Bone marrow (tissue), 2 donors: ENCODE measurements at places on chromosomes 7 and 10.

- peak; percentile 2 for DNase-seq
Measured at GRCh38 chr7:103065667-103066066, 8.9 kb downstream of the FBXL13 start.

- DNase-seq: no peak
Measured at GRCh38 chr10:126928274-126928673, 23.0 kb downstream of the DOCK1 start.

DNA sequence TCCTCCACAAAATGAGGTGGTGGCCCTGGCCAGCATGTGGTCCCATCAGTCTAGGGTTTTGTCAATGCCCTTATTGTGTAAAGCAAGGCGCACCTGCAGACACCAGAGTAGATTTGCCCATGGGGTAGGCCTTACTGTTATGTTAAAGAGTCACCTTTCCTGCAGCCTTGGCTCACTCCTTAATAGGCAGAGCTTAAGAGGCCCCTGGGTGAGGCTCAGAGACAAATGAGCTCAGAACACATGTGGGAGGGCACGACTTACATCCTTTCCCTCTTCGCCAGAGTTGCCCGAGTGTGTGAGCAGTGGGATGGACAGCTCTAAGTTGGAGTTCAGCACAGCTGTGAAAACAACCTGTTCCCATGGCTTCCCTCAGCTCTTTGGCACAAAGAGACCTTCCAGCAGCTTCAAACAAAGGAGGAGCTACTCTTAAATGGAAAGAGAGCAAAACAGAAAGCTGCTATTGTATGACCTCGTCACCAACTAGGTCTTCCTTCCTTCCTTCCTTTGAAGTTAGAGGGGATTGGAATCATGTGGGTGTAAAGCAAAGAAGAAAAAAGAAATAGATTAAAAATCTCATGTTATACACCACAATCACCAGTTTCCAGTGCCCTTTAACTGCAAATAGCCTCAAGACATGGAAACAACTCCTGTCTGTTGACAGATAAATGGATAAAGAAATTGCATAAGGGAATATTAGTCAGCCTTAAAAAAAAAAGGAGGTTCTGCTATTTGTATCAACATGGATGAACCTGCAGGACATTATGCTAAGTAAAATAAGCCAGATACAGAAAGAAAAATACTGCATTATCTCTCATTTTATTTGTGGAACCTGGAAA is 11.9 kb upstream of the XPNPEP1 start:
- no peak for DNase-seq

DNA sequence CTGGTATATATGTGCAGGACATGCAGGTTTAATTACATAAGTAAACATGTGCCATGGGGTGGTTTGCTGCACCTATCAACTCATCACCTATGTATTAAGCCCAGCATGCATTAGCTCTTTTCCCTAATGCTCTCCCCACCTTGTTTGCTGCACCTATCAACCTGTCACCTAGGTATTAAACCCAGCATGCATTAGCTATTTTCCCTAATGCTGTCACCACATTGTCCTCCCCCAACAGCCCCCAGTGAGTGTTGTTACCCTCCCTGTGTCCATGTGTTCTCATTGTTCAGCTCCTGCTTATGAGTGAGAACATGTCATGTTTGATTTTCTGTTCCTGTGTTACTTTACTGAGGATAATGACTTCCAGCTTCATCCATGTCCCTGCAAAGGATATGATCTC is 300.5 kb downstream of the ANKRD7 start:
- DNase-seq: no peak

DNA sequence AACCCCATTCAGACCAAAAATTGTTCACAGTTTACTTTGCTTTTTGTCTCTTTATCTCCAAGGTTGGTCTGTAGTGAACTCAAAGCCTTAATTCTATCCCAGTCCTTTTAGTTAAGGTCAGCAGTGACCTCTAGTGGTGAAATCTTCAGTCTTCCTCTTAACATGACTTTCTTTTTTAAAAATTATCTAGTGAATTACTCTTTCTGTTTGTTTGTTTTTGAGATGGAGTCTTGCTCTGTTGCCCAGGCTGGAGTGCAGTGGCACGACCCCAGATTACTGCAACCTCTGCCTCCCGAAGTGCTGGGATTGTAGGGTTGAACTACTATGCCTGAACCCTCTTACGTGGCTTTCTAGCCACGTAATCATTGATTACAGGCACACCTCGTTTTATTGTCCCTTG is 25.0 kb downstream of the ZNF487 start:
- DNase-seq: no peak

- DNase-seq: no peak
Measured at GRCh38 chr7:70678621-70679251, 453.2 kb upstream of the GALNT17 start.
